ENCODE measurements at places on chromosomes 3 and 15.
A peak's percentile ranks its signal among the peaks of the same experiment; 100 is the strongest.

GRCh38 chr15:50257924-50258323, 7.6 kb downstream of the HDC start:
- no peak for DNase-seq

- no peak for DNase-seq
These were observed 46.2 kb downstream of the NR1D2 start for GRCh38 chr3:23991306-23991682.

DNA sequence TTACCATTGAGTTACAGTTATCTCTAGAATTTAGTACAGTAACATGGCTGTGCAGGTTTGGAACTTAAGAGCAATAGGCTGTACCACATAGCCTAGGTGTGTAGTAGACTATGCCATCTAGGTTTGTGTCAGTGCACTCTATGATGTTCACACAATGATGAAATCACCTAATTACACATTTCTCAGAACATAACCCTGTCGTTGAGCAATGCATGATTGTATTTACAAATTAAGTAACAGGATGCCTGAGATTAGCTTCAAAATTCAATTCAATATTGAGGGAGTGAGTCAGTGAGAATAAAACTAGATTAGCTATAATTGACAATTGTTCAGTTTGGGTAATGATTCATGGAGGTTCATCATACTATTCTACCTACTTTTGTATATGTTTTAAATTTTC, 633.8 kb downstream of the IGSF11 start:
- no peak for DNase-seq

GRCh38 chr3:29057326-29057725, 223.5 kb upstream of the RBMS3 start:
- no peak for DNase-seq

DNA sequence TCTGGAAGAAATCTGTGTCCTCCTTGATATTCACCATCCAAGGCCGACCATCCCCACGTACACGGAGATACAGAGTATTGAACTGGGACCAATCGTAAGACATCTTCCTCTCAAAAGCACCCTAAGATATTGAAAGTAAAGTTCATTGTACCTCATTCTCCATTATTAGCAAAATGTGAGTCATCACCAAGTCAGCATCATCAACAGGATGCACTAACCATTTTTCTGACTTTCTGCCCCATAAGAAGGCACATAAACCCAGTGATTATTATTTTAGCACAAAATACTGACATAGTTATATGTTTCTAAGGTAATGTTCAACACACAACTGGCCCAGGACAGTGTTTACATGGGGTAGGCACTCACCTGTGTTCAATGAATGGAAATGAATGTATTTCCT, 7.4 kb downstream of the NDUFAF1 start:
- no peak for DNase-seq

GRCh38 chr3:39420543-39420942, 14.0 kb downstream of the RPSA start:
- no peak for DNase-seq

DNA sequence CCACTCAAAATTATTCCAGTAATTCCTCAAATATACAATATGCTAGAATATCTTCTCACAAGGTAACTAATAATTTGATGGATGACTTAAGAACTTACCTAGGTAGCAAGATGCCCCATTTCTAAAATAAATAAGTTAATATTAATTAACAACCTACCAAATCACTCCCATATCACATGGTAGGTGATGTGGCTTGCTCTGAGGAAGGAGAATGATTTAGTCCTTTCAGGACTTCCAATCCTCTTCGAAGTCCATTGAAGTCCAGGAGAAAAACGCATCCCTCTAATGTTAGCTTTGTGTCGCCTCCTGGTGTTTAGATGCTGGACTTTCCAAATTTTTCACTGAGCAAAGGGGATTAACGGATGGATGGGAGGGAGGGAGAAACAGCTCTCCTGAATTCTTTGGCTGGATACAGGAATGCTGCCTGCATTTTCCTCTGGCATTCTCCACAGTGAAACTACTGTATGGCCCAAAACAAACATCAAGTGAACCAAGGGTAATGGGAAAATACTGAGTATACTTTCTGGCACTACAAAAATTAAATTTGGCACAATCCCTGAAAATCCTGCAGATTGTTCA, 58.6 kb downstream of the PRICKLE2 start:
- no peak for DNase-seq

DNA sequence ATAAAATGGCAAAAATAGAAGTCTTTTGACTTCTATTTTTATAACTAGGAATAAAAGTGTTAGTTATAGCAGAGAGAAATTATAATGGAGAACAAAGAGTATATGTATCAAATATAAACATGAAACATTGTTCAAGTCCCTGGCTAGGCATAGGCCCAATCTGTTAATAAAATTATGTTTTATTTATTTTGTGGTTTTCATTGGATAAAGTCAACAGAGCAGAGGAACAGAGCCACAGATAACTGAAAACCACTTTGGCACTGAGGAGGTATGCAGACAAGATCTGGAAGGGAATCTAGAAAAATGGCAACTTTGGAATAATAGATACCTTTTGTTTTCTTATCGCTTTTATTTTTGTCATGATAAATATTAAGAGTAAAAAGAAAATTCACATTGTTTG, 50.4 kb upstream of the ICE2 start:
- no peak for DNase-seq

- DNase-seq: no peak
These were observed 11.5 kb upstream of the TIMP4 start for GRCh38 chr3:12170207-12170606.

DNA sequence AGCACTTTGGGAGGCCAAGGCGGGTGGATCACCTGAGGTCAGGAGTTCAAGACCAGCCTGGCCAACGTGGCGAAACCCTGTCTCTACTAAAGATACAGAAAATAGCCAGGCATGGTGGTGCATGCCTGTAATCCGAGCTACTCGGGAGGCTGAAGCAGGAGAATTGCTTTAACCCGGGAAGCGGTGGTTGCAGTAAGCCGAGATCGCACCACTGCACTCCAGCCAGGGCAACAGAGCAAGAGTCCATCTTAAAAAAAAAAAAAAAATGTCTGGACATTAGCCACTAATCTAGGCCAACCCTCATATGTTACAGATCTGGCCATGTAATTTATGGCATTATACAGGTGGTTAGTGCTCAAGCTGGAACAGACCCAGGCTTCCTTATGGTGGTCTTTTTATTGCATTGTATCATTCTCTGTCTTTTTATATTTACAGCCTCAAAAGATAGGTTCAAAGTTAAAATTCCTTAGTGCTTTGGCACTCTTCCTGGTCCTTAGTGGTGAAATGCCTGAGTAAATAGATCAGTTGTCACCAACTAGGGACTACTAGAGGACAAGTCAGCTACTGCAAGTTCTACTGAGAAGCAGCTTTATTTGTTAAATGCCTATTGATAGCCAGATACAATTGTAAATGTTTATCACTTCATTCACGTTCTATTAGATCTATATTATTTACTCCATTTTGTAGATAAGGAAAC, 16.0 kb downstream of the STARD9 start:
- no peak for DNase-seq

- no peak for DNase-seq
These were observed 38.0 kb downstream of the CCR3 start for GRCh38 chr3:46280105-46280797.

DNA sequence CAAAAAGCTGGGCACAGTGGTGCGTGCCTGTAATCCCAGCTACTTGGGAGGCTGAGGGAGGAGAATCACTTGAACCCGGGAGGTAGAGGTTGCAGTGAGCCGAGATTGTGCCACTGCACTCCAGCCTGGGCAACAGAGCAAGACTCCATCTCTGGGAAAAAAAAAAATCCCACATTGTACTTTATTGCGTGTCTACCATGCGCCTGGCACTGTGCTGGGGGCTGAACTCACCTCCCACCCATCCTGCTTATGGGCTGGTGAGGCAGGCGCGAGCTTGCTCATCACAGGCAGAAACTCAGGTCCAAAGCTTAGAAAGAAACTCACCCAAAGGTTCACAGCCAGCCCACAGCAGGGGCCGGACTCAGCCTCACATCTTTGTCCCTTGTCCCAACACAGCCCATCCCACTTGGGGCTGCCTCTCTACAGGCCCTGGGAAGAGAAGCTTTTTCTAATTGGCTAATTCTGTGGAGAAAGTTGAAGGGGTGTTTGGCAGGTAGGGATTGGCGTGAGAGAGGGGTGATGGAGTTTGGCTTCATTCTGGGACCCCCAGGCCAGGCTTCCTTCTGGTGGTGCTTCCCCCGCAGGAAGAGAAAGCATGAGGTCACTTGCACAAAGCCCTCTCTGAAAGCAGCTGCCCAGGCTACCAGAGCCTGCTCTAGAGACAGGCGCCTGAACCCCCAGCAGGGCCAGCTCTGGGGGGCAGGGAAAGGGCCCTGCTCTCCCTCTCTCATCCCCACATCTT, 122.6 kb upstream of the SMAD3 start:
- DNase-seq: no peak

- peak; percentile 65 for DNase-seq
These were observed 62.8 kb upstream of the C3orf80 start for GRCh38 chr3:160162440-160162839.

Measured in nephron progenitor cell (in vitro differentiated cells).